ENCODE measurements at places on chromosomes 6 and 20.

GRCh38 chr6:136773473-136773796 lies 18.8 kb downstream of the MAP3K5 start:
- no peak for DNase-seq

GRCh38 chr20:34043025-34043424 lies 49.3 kb downstream of the RALY start:
- DNase-seq: no peak

DNA sequence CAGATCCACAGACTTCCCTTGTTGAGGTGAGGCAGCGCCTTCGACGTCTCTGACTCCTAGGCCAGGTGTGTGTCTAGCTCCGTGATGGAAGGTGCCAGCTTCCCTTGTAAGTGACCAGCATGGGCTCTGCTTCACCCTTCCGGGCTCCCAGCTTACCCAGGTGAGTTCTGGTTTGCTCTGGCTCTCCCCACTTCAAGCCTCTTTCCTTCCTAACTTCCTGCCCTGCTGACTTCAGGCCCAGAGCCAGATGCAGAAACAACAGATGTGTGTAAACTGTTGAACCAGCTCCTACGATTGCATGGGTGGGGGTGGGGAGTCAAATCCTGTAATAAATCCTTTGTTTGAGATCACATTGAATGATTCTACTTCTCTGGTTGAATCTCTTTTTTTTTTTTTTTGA lies 51.6 kb upstream of the BMP6 start:
- no peak for DNase-seq

DNA sequence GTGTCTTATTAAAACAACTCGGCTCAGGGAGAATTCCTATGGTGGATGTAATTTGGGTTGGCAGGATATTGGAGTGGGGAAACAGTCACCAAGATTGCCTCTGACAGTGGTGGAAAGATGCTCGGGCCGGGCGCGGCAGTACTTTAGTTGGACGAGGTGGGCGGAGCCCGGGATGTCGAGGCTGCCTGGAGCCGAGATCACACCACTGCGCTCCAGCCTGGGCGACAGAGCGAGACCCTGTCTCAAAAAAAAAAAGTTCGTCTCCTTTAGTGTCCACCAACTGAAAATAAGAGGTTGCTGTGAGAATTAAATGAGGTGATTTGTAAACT lies 621 bp downstream of the NOL7 start:
- peak; percentile 35 for DNase-seq

DNA sequence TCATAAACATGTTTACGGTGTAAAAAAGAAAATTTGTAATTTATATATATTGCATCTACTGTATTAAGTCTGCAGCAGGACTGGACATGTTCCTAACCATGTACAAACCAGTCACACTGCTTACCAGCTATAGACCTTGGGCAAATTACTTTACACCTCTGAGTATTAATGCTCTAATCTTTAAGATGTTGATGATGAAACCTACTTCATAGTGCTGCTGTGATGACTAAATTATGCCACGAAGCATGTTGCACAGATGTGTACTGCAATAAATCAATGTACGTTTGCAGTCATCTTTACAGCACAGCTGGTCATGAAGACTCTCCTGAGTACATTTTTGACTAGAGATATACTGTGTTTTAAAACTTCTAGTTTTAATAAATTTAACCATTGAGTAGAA lies 42.6 kb downstream of the PRKN start:
- DNase-seq: no peak

GRCh38 chr20:51127713-51128112 lies 104.8 kb upstream of the KCNG1 start:
- DNase-seq: no peak

DNA sequence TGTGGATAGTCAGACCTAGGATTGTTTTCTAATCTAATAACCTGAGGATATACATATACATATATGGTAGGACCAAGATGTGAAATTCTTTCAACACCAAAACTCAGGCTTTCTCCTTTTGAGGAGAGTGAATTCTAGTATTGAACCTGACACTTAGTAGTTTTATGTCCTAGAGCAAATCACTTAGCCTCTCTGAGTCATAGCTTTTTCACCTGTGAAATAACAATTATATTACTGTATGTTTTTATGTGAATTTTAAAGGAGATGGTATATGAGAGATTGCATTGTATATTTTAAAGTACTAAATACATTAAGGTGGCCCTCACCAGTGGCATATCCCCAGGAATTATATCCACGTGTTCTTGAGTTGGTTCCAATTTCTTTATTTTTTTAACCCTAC lies 34.6 kb downstream of the TREML1 start:
- no peak for DNase-seq

- DNase-seq: no peak
Observed at GRCh38 chr20:57857969-57858368, 148.2 kb upstream of the PMEPA1 start.

- DNase-seq: no peak
Observed at GRCh38 chr6:122648726-122649125, 38.5 kb downstream of the PKIB start.

DNA sequence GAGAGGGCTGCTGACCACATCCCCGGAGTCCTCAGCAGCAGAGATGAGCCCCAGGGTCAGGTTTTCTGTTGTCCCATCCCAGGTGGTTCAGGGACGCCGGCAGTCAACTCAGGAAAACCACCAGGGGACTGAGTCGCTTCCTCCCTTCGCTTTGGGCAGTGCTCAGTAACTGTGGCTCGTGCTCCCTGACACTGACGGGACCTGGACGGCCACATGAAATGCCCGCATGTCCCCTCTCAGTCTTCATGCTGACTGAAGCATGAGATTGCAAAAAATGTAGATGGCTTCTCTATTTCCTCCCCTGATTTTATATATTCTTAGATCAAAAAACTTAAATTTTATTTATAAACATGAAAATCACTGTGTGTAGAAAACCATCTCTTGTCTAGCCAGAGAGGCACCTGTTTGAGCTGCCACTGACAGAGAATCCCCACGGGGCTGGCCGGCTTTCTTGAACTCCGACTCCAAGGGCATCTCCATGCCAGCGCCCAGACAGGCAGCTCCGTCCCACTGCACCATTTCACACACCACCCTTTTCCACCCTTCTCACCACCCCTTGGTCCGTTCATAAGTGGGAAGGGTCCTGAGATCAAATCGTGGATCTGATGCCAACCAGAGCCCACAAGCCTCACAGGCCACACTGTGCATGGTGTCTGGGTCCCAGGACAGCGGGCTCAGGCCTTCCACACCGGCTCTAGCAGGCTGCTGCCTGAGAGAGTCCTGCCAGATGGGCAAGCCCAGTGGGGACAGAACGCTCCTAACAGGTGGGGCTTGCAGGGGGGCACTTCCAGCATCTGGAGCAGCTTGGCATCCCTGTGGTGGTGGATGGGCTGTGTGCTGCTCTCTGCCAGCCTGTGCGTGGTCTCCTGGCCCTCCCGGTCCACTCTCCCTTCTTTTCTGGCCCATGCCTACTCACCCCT lies 98.2 kb downstream of the SMOC2 start:
- no peak for DNase-seq

DNA sequence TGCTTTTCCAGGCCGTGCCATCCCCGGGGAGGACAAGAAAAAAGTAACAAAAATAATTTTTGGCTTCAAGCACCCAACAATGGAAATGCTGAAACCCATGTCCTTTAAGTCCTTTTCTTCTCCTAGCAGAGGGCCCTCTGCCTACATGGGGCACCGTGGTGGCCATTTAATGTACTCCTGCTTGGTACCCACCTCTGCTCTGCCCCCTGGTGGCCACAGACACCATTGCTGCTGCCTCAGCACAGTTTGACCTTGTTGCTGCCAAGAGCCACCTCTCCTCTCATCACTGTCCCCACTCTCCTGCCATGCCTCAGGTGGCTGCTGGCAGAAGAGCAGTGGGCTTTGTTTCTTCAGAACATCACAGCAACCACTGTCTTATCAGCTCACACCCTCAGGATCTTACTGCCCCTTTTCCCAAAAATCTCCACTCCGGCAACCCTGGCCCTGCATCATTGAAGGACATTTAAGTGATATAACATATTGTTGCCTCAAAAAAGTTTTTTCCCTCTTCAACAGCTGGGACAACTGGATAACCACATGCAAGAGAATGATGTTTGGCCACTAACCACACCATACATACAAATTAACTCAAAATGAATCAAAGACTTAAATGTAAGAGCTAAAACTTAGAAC lies 12.9 kb upstream of the ARMC2 start:
- DNase-seq: peak; percentile 72

- no peak for DNase-seq
Observed at GRCh38 chr6:7684076-7684475, 41.8 kb upstream of the BMP6 start.

DNA sequence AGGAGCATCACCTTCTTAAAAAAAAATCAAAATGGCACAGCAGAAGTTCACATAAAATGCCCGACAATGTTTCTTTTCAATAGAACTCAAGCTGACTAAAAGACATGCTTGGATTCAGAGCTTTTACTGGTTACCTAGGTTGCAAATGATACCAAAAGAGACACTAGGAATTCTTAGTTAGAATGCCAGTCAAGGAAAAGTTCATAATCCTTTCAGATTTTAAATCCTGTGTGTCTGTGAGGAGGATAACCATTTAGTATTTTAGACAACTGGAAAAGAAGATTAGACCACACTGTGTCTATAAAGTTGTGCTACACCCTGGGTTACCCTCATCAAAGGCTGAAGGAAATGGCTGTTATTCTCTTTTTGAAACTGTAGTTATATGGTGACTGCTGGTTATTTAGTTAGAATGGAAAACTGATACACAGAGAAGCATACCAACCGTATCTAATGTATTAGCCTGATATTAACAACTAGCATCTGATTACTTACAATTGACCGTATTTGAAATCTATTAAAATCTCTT lies 139.5 kb downstream of the GJA10 start:
- no peak for DNase-seq

DNA sequence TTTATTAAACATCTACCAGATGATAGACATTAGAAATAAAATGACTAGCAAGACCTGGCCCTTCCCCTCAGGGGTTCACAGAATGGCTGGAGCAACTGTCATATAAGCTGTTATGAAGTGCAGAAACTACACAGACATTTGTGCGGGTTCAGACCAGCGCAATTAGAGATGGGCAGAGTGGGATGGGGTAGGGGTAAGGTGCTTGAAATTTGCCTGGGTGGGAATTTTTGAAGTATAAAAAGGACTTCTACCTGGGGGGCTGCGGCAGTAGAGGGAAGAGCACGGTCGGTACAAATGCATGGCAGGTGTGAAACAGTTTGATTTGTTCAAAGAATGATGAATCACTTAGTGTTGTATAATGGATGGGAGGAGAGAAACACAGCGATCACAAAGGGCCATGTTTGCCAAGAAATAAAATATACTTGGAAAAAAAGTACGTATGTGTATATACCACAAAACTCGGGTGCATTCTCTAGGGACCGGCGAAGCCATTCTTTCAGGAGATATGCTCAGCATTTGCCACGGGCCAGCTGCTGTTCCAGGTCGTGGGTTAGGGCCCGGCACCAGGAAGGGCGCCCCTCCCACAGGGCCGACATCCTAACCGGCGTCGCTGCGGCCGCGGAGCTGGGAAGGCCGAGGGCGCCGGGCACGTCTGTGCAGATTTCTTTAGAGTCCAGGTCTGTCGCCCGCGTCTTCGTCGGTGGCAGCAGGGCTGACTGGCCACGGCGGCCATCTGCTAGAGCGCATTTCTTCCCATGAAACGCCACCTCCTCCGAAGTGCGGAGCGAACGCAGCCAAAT lies 809 bp upstream of the NOL7 start:
- no peak for DNase-seq

DNA sequence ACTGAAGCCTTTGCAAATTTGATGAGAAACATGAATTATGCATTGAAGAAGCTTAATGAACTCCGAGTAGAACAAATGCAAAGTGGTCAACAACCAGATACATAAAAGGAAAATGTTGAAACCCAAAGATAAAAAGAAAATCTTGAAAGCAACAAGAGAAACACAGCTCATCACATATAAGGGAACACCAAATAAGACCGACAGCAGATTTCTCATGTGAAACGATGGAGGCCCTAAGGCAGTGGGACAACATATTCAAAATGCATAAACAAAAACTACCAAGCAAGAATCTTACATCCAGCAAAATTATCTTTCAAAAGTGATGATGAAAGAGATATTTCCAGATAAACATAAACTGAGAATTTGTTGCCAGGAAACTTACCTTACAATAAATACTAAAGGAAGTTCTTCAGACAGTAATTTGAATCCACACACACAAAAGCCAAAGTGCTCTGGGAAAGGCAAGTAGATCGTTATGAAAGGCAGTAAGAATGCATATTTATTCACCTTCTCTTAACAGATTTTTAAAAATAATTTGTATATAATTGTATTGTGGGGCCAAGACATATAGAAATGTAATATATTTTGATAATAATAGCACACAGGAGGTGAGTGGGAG lies 22.5 kb downstream of the SLC52A3 start:
- no peak for DNase-seq
